ENCODE measurements at places on chromosomes 2 and 18. TPM values are rescaled to one million over a fixed set of nuclear protein-coding genes. Genes with fewer than 3 reads are reported as not detected.

DNA sequence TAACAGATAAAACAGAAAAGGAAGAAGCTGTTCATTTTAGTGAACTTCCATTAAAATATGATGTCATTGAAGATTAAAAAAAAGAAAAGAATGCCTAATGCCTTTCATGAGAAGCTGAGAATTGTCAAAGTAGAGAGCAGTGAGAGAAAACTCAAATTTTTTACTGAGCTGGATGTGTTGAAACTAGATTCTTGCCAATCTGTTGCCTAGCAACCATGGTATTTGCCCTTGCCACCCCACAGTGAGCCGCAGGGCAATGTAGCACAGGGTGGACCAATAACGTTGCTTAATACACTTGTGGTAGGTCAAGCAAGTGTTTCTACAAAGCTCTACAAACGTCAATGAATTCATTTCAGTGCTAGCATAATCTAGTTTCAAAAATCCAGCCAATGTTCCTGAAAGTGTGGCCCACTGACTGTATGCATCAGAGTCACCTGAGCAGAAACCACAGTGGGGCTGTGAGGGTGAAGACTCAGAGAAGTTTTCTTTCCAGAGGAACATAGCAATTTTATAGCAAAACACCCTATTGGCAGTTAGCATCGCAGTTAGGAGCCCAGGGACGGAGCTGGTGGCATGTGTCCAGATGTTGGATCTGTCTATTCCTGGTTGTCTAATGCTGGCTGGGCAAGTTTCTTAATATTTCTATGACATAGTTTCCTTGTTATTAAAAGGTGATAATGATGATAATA, 132.2 kb downstream of the DOCK10 start:
- no peak for DNase-seq
- no peak overlapping the region for H3K4me3 ChIP-seq
- H3K36me3 ChIP-seq = peaks cover 5% of the 10 kb centered on the region
- peaks cover 25% of the 10 kb centered on the region for H3K4me1 ChIP-seq
- no peaks in the 10 kb centered on the region for H3K27me3 ChIP-seq
- H3K27ac ChIP-seq = no peak overlapping the region

DNA sequence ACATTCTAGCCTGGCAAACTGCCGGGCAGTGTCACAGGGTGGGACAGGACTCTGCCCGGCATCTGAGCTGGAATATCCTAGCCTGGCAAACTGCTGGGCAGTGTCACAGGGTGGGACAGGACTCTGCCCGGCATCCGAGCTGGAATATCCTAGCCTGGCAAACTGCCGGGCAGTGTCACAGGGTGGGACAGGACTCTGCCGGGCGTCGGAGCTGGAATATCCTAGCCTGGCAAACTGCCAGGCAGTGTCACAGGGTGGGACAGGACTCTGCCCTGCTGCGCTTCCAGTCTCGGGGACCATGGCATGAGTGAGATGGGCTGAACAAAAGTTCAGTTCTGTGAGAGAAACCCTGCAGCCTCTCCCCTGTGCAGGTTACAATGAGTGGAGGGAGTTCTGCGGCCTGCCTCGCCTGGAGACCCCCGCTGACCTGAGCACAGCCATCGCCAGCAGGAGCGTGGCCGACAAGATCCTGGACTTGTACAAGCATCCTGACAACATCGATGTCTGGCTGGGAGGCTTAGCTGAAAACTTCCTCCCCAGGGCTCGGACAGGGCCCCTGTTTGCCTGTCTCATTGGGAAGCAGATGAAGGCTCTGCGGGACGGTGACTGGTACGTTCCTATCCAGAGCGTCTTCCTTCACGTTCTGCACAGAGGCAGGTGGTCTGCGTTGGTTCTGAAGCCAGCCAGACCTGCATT, 80.3 kb downstream of the TPO start:
- no peaks in the 10 kb centered on the region for H3K4me1 ChIP-seq
- no peaks in the 10 kb centered on the region for H3K36me3 ChIP-seq

Gene LBH
- 364 TPM for total RNA-seq

DNA sequence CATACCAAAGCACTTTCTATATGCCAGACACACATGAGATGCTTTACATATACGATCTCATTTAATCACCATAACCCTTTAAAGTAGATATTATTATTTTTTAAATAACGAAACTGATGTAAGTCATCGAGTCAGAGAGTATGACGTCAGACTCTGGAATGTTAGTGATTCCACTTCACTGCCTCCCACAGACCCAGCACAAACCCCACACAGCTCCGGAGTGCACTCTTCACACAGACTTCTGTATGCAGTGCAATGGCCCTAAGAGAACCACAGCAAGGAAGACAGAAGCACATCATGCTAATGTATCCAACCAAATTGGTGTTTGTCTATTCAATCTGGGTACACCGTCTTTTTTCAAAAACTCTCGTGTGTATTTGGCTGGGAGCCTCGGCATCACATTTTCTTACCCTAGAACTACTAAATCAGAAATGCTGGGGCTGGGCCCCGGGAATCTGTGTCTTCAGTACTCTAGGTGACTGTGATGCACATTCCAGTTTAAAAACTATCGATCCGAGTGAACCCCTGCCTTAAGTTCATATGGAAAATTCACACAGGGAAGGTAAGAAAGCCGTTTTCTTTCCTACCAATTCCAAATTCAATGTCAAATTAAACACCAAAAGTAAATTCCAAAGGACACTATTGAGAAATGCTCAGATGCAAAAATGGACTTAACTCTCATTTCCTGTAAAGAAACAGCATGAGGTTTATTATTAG, 117.7 kb upstream of the ACVR1C start:
- H3K27ac ChIP-seq = no peak overlapping the region
- H3K27me3 ChIP-seq = no peaks in the 10 kb centered on the region
- H3K4me1 ChIP-seq = no peaks in the 10 kb centered on the region
